A549 (cell line): ENCODE measurements at places on chromosomes 7 and 10.

DNA sequence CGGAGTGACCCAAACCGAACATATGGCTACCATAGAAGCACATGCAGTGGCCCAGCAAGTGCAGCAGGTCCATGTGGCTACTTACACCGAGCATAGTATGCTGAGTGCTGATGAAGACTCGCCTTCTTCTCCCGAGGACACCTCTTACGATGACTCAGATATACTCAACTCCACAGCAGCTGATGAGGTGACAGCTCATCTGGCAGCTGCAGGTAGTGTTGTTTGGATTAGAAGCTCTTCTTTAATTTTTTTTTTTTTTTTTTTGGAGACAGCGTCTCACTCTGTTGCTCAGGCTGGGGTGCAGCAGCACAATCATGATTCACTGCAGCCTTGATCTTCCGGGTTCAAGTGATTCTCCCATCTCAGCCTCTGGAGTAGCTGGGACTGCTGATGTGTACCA is 45.8 kb downstream of the NRF1 start:
- no peak for DNase-seq

GRCh38 chr10:105559333-105560097 is 918.4 kb downstream of the SORCS3 start:
- DNase-seq = no peak

- DNase-seq = no peak
These were observed 1.1 kb upstream of the ZC3HAV1L start for GRCh38 chr7:139036901-139037300.

DNA sequence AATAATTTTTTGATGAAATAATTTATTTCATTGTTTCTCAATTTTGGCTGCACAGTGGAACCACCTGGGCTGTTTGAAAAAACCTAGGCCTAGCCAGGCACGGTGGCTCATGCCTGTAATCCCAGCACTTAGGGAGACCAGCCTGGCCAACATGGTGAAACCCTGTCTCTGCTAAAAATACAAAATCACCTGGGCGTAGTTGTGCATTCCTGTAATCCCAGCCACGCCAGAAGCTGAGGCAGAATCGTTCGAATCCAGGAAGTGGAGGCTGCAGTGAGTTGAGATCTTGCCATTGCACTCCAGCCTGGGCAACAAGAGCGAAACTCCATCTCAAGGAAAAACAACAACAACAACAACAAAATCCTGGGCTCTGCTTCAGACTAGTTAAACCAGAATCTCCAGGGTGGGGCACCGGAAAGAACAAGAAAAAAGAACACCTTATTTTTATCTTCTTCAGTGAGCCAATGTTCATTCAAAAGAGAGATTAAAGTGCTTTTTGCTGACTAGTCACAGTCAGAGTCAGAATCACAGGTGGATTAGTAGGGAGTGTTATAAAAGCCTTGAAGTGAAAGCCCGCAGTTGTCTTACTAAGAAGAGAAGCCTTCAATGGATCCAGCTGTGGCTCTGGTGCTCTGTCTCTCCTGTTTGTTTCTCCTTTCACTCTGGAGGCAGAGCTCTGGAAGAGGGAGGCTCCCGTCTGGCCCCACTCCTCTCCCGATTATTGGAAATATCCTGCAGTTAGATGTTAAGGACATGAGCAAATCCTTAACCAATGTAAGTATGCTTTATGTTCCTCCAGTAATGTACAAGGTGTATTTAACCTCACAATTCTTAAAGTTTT is at the start of gene CYP2C18:
Gene CYP2C18 (plus strand): TSS at position 516 of the 841 bp plus-strand sequence. CDS start 91 bp downstream, at position 607.
- no peak for DNase-seq

GRCh38 chr7:148715027-148715426 is 16.3 kb downstream of the CUL1 start:
- DNase-seq = no peak

DNA sequence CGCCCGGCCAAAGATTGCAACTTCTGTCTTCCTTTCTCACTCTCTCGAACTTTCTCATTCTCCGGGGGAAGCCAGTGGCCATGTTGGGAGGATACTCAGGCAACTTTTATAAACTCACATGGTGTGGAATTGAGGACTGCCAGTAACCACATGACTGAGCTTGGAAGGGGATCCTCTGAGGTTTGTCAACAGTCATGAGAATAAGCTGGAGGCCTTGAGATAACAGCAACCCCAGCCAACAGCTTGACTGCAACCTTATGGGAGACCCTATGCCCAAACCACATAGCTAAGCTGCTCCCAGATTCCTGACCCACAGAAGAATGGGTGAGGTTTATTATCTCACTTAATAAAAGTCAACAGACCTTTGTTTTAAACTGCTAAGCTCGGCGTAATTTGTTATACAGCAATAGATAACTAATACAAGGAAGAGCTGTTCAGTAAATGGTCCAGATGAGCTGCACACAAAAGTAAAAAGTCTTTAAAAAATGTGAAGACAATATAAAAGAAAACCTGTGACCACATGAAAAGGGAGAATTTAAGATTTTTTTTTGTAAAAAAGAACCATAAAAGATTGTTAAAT is 9.6 kb downstream of the SYPL1 start:
- DNase-seq = no peak

GRCh38 chr10:38072552-38072951 is 21.6 kb upstream of the ZNF37A start:
- DNase-seq = no peak

DNA sequence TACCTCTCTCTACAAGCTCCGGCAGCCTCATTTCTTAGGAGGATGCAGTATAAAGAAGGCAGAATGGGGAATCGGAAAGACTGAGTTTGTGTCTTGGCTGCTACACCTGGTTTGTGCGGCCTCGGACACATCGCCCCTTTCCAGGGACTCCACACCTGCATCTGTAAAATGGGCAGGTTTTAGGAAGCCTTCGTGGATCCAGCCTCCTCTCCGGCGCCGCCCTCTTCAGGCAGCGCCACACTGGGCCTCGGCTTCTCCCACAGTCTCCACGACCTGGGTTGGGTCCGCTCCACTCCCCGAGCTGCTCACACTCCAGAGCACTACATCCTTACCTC is 341 bp downstream of the GOT1 start:
- no peak for DNase-seq

- DNase-seq = no peak
These were observed 236.9 kb downstream of the PRKG1 start for GRCh38 chr10:51311228-51311627.

- no peak for DNase-seq
These were observed 579.9 kb downstream of the AUTS2 start for GRCh38 chr7:70178211-70178610.

DNA sequence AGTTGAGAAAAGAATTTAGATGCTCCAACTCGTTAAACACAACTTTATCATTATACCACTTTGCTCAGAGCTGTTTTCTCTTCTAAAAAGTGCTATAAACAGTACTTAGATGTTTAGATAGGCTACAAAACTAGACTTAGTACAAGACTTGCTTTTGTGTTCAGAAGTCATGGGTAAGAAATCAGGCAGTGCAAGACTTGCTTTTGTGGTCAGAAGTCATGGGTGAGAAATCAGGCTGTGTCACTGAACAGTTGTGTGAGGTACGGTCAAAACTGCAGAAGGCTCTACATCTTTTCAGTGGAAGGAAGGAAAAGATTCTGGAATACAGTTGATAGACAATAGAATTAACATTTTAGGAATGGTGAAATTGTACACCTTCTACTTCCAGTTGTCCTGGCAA is 239.7 kb downstream of the DNAJB9 start:
- DNase-seq = no peak

- no peak for DNase-seq
These were observed 27.9 kb upstream of the WNT16 start for GRCh38 chr7:121300685-121301420.

DNA sequence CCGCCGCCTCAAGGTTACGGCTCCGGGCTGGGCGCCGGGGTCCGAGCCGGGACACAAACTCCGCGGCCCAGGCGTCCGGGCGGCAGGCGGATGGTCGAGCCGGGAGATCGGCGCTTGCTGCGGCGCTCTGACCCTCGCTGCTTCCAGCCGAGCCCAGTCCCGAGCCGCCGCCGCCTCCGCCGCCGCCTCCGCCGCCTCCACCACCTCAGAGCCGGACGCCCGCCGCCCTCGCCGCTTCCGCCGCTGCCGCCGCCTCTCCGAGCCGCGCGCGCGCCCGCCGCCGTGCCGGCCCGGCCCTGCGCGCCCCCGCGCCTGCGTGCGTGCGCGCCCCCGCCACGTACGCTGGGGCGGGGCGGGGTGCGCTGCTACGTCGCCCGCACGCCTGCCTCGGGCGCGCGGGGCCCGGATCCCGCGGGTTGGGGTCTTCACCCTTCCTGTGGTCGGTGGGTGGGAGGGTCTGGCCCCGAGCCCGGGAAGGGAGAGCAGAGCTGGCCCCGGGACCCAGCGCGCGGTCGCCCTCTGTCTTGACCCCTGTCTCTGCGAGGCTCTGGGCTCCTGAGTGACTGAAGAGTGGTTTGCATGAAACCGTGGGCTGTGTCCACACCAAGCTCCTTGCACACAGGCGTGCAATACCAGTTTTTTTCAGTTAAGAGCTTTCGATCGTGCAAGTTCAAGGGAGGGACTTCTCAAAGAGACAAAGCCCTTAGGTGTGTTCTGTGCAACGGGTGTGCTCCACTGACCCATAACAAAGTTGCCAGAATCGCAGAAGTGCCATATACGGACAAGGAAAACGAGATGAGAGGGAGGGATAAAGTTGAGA is at the start of gene SMURF1:
Gene SMURF1 (minus strand): TSS at position 256 of the 820 bp plus-strand sequence. CDS start 328 bp downstream, outside the sequence.
- peak; percentile 42 for DNase-seq

- no peak for DNase-seq
These were observed 617.7 kb upstream of the ANKRD30A start for GRCh38 chr10:36507715-36508114.

- DNase-seq = no peak
These were observed 32.0 kb downstream of the ANTXRL start for GRCh38 chr10:46318799-46319198.

GRCh38 chr7:76356823-76357222 is 2.0 kb downstream of the YWHAG start:
- DNase-seq = peak; percentile 66

- DNase-seq = no peak
These were observed 71.1 kb upstream of the GPR158 start for GRCh38 chr10:25103703-25104102.

DNA sequence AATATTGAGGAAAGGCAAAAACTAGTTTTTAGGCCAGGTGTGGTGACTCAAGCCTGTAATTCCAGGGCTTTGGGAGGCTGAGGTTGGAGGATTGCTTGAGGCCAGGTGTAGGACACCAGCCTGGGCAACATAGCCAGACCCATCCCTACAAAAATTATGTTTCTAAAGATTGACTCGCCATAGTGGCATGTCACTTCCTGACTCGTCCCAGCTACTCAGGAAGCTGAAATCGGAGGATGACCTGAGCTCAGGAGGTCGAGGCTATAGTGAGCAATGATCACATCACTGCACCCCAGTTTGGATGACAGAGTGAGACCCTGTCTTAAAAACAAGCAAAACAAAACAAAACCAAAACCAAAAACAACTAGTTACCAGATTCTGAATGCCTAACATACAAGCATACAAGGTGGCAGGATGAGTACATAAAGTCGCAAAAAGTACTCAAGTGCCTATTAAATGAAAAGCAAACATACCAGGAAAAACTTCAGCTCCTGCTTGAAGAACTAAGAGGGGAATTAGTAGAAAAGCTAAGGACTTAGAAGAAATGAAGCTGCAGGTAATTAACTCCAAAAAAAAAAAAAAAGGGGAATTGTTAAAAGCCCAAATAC is 14.1 kb downstream of the ZNF398 start:
- DNase-seq = no peak

DNA sequence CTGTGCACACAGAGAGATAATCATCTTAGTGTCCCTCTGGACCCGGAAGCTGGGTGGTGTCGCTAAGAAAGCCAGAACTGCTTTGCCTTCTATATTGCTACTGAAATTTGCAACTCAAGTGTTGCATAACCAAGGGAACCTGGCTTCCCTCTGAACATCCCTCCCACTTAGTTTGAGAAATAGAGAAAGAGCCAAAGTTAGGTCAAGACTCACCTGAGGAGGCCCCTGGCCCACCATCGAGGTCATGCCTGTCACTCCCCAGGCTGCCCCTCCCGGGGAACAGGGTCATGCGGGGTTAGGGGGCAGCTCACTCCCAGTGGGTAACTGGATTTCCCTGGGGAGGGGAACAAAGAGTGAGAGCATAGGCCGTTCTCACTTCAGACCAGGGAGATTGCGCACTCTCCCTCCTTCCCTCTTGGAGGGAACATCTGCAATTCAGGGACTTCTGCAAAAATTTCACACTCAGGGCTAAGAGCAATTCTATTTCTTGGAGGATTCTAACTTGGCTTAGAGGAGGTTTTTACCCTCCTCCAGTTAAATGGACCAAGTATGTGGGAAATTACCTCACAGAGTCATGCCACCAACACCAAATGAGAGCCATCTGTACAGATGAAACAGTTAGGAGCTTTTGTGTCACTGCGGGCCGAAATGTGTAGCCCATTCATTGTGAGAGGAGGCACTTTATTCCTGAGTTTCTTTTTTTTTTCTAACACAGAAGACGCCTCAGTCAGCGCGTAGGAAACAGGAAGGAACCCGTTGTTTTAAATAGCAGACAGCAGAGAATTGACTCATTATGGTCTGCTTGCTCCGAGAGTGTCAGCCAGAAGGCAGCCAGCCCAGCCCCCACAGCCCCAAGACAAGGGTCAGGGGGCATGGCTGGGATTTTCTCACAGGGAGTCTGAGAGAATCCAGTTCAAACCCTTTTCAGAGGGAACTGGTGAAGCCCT is 221.3 kb downstream of the ARHGAP12 start:
- DNase-seq = no peak

DNA sequence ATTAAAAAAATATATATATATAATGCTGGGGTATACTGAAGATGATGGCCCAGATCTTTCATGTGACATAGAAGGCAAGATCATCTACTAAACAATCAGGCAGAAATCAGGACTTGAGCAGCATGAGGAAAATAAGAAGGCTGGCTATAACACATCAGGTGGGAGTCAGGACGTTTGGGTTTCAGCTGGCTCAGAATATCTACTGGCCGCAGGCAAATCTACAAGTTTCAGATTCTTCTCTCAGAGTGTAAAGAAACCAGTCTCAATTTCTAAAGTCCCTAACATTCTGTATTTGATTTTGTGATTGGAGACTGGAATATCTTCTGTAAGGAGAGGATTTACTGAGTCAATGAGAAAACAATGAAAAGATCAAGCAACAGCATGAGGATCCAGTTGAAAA is 37.7 kb upstream of the FAM3C start:
- no peak for DNase-seq
